ENCODE measurements at places on chromosomes 3 and 15.

DNA sequence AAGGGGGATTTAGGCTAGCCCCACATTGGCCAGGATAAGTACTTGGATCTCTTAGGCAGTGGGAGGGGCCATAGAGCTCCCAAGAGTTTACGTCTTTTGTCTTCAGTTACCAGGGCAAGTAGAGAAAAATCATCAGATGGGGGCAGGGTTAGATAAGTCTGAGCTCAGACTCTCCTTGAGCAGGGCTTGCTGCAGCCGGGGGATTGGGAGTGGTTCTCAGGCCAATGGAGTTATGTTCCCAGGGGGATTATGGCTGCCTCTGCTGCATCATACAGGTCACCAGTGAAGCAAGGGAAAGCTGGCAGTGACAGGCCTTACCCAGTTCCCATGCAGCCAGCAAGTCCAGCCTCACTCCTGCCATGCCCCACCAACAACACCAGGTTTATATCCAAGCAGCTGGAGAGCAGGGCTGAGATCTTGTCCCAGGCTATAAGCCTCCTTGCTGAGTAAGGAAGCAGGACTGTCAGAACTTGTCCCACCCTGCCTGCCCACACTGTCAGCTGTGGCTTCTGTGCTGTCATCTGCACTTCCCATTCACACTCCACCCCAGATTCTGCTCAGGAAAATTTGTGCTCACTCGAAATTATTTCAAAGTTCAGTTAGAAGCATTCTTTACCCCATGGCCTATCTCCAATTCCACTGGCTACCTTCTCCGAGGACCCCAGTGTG is 215.3 kb downstream of the FAM43A start:
- DNase-seq, result no peak

- DNase-seq, result no peak
These were observed 128.0 kb upstream of the TPM1 start for GRCh38 chr15:62914461-62915079.

GRCh38 chr3:107643038-107643883 is 120.5 kb downstream of the BBX start:
- peak; percentile 14 for DNase-seq

GRCh38 chr3:66989860-66990696 is 8.0 kb upstream of the KBTBD8 start:
- DNase-seq, result no peak

GRCh38 chr3:25870452-25870851 is 80.6 kb downstream of the OXSM start:
- no peak for DNase-seq

DNA sequence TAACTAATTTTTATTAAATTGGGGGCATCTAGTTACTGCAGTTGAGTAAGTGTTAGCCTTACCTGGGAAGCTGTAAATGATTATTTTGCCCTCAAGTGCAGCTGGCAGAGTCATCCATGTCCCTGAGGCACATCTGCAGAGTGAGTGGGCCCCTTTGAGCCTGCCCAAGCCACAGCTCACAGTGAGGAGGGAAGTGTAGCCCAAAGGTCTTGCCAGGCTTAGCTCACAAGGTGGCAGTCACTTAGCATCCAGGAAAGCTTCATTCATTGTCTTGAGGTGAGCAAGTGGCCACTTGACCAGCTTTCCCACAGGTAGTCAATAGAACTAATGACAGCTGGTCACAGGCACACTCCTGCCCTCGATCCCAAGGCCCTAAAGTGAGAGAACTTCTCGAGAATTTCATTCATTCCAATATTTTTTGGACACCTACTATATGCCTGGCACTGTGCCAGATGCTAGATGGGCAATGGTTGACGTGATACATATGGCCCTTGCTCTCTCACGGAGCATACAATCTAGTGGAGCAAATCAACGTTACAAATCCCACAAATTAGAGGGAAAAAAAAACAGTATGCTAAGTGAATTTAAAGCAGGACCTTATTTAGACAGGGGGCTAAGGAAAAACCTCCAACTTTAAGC is 163.3 kb upstream of the IL12A start:
- DNase-seq, result no peak

GRCh38 chr3:44030687-44031305 is 210.9 kb upstream of the TOPAZ1 start:
- DNase-seq, result no peak

DNA sequence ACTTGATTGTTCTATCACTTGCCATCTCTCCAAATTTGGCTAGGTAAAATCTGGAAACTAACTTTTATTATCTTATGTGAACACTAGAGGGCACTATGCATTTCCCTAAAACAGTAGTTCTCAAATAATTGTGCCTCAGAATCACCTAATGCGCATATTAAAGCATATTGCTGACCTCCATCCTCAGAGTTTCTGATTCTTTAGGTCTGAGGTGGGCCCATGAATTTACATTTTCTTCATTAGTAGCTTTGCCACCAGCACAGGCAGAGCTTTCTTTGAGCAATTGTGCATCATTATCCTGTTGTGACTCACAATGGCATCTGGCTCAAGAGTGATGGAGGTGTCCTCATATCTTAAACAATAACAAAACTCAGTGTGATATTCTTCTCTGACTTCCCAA is 17.5 kb upstream of the BCHE start:
- DNase-seq, result peak; percentile 6

DNA sequence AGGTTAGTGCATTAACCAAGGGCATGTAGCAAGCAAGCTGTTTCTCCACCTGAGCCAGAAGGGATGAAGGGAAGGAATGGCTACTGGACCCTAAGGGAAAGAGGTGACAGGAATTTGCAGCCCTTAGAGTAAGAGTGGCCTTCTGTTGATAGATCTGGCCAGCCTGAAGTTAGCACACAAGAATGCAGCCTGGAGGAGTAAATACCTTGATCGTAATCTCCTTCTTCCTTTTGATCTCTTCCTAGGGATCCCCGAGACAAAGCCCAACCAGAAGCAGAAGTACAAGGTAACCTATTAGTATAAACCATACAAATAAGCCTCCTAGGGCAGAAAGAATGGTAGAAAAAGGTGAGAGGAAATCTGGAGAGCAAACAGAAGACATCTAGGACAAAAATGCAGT is 134.6 kb downstream of the ATP8B4 start:
- no peak for DNase-seq

DNA sequence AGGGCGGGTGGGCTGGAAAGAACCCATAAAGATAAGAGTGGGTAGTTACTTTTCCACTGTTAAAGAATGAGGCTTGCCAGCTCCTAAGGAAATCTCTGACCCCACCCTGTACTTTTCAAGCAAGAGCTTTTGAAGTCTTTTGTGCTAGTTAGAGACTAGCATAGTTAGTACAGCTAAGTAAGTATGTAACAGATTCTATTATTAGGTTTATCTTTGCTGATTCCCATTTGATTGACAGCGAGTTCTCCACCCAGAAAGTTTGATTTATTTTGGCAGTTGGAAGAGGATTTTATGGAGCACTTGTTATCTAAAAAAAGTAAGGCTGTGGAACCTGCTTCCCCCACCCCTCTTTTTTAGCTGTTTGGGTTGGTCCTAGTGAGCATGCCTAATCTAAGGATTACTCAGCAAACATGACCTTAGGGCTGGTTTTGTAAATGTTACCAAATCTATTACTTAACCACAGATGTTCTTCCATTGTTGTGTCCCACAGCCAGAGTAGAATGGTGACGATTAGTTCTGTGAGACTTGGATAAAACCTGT is 57.6 kb downstream of the FNDC3B start:
- no peak for DNase-seq

DNA sequence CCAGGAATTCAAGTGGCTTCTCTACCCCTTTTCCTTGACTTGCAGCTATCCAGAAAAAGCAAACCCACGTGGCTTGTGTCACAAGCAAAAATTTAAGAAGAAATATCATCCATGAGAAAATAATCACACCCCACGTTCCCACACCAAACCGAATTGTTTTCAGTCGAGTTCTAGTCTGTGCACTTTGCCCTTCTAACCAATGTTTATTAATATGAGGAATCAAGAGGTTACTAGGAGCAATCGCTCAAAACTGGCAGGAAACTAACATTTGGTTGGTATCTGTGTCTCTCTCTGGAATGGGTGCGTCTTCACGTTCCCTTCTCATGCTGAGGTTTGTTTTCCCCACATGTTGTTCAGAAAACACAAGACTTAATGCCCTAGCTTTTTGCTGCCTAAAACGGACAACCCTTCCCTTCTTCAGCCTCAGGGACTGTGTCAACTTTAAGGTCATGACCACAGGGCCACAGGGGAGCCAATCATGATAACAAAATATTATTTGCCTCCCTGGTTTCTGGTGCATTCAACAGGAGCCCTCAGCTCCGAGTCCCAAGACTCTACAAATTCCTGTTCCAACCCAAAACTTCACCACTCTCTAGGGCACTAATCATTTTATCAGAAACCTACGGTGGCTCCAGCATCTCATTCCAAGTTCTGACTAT is 41.4 kb upstream of the LMCD1 start:
- DNase-seq, result no peak

DNA sequence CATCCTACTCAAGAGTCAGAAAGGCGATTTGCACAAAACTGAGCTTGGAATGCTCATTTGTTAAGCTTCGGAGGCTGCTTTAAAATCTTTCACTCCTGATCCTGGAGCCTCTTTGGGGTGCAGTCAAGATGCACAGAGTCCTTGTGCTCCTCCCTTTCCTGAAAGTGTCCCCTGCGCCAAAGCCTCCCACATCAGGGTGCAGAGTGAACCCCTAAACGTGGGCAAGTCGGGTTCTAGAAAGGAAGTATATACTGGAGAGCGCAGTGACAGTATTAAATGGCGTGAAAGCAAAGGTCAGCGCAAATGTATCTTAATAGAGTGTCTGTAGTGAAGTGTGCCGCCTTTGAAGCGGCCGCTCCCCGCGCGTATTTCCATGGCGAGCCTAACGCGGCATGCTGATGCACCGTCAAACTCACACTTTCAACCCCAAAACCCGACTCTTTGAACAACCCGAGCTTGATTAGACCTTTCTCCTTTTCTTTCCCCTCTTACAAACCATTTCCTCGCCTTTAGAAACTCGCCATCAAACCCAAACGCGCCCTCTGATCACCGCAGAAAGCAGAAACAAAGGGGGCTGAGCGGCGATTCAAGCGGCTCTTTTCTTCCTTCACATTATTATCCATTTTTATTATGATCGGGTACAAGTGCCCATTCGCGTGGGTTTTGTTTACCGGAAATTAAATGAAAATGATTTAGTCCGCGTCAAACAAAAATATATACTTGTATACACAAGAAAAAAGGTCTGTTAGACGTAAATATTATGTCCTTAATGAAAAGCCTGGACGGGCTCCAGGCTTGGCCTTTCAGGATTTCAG is 18.3 kb downstream of the ZIC4 start:
- DNase-seq, result no peak

DNA sequence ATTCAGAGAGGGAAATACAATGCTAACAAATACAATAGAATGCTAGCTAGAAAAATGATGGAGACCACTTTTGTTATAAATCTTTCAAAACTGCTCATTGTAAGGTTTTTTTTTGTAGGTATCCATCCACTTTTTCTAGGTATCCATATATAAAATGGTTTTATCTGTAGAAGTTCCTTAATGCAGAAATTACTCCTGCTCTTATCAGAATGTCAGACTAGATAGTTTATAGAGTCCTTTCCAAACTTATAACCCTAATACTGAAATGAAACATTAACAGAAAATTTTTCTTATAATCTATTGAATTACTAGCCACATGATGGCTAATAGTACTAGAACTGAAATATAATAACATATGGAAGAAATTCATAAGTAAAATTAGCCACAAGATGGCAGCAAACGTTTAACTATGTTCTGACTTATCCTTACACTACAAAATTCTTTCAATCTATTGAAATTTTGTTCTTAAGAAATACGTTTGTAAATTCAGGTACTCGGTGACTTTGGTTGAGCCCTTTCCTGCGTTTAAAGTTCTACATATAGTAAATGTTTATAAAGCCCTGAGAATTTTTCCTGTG is 58.5 kb downstream of the ECT2 start:
- peak; percentile 66 for DNase-seq

- DNase-seq, result no peak
These were observed 287.5 kb downstream of the ULK4 start for GRCh38 chr3:41674449-41674848.

DNA sequence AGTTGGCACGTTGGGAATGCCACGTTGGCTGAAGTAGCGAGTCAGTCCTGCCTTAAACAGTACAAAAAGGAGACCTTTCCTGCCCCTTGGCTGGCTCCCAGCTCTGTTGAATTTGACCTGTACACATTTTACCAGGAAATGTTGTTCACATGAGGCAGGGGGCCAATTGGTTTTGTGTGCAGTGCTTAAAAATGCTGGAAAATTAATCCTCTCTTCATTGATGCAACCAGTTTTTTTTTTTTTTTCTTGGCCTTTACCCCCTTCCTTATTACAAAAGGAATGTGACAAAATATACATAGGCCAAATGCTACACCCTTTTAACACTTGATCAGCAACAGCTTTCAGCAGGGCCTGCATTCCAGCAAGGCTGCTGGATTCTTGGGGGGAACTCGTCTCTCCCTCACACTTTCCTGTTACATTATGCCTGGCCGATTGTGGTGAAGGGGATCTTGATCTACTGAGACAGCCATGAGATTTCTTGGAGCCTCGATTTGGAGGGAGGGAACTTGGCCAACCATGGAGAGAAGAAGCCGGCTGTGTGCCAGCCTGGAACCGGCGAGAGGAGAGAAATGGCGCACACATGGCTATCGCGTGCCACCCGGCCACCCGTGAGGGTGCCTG is 93.1 kb downstream of the DNASE1L3 start:
- peak; percentile 91 for DNase-seq

- no peak for DNase-seq
These were observed 278.1 kb upstream of the KCNMB2 start for GRCh38 chr3:178258121-178258520.

DNA sequence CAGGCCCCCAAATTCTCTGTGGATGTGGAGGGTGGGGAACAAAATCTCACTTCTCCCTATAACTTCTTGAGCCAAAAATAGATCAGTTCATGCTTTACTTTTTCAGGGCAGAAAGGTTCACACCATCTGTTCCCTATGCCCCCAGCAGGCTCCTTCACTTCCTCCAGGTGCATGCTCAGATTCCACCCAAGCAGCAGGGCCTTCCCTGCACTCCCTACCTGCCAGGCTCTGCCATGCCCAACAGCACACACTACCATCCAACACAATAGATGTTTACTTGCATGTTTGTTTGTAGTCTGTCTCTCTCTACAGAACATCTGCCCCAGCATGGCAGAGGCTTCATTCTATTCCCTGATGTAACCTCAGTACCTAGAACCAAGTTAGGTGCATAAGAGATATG is 43.3 kb downstream of the GABRB3 start:
- no peak for DNase-seq

DNA sequence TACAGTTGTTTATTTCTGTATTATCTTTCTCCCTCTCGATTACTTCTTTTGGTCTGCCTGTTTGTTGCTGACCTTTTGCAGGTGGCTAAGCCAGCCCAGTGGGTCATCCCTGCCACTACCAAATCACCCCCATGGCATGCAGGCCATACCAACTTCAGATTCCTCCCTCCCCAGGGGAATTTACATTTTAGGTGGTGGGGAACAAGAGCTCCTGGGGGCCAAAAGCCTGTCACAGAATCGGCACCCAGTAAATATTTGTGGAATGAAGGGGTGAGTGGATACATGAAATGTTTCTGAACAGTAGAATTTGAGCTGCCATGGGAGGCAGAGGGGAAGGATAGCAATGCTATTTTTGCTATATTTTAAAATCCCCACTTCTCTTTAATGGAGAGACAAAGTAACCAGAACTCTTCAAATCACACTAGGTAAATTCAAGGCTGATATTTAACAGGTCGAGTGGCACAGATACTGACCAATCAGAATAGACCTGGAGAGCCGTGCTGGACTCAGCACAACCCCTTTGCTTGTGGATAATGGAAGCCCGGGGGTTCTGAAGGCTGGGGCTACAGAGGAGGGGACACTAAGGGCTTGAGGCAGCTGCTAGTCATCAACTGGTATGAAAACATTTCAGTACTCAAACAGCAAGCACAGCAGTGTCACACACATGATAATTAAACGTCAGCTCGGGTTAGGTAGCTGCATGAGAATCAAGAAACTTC is 54.3 kb upstream of the SMAD3 start:
- no peak for DNase-seq

Data from dermis microvascular lymphatic vessel endothelial cell (primary cell).